ENCODE measurements at places on chromosomes 6 and 20.

GRCh38 chr20:18748987-18749386 is 64.6 kb upstream of the SCP2D1 start:
- no peak for DNase-seq

DNA sequence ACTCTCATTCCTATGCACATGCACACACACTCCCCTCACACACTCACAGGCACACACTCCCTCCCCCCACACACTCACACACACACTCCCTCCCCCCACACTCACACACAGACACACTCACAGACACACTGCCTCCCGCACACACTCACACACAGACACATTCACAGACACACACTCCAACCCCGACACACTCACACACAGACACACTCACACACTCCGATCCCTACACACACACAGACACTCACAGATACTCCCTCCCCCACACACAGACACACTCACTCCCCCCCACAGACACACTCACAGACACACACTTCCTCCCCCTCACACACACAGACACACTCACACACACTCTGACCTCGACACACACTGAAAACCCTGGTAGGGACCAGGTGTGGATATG is 176.2 kb downstream of the TFAP2C start:
- DNase-seq, result no peak

GRCh38 chr6:81969011-81969410 is 216.5 kb upstream of the TENT5A start:
- DNase-seq, result no peak

DNA sequence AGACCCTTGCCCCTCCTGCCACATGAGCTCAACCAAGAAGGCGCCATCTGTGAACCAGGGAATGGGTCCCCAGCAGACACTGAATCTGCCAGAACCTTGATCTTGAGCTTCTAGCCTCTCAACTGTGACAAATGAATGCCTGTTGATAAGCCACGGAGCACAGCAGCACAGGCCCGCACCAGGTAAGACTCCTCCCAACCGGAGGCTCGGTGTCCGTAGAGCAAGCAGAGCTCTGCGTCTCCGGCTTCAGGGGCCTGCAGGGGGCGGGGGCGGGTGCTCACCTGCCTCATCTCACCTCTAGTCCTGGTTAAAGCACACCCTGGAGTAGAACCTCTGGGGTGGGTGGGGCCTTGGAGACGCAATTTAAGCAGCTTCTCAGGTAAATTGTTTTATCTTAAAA is 122.7 kb downstream of the SMOC2 start:
- DNase-seq, result no peak

- no peak for DNase-seq
Measured at GRCh38 chr6:147742440-147742839, 233.9 kb downstream of the SAMD5 start.

DNA sequence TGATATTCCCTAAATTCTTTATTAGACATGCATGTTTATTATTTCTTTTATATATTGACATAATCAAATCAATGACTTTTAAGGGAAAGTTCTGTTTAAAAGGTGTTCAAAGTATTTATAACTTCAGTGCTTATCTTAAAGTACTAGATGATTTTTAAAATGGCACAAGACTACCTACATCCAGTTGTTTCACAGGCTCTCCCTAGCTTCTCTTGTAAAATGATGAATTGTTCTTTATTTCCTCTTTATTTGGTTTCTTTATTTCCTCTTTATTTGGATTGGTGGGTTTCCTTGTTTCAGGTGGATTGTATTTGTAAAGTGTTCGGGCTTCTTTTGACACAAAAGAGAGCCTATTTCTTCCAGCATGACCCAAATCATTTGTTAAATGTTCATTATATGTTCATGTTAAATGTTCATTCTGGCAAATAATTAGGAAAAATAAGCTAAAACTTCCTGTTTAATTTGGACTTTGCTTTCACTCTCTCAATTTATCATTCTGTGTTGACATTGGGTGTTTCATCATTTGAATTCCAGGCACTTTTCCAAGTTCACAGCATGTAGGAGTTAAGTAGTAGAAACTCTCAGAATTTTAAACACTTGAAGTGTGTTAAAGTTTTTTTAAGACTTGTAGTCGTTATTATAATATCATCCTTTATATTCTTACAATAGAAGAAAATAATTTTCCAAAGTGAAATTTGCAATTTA is 24.6 kb downstream of the MLIP start:
- DNase-seq, result no peak

- DNase-seq, result no peak
Measured at GRCh38 chr6:26394289-26394688, 7.8 kb upstream of the BTN3A1 start.

- DNase-seq, result no peak
Measured at GRCh38 chr6:40477246-40478126, 109.7 kb downstream of the LRFN2 start.

DNA sequence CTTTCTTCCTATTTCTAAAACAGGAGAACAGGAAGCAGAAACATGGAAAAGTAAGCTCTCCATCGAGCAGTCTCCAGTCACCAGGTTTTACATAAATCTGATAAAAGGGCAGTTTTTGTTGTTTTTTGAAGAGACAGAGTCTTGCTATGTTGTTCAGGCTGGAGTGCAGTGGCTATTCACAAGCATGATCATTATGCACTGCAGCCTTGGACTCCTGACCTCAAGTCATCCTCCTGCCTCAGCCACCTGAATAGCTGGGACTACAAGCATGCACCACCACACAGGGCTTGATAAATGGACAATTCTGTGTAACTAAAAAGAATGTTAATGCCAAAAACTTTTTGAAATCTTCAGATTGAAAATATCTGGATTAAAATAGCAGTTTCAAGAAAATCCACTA is 23.8 kb downstream of the SAMHD1 start:
- DNase-seq, result no peak

- DNase-seq, result no peak
Measured at GRCh38 chr6:36803482-36803881, 35.8 kb downstream of the CPNE5 start.

- DNase-seq, result no peak
Measured at GRCh38 chr20:15069355-15069754, 731.9 kb upstream of the FLRT3 start.

Data from activated T-cell treated with anti-CD3 and anti-CD28 coated beads, Interleukin-2, amount 50 U/mL, for 48 hours (primary cell).